ENCODE measurements at places on chromosomes 6 and 20. TPM values are rescaled to one million over a fixed set of nuclear protein-coding genes. Genes with fewer than 3 reads are reported as not detected.

SEMG2 gene
- total RNA-seq: not detected

VWA7 gene
- 2.0 TPM for total RNA-seq

GGTLC1 gene
- not detected for total RNA-seq

TGM2 gene
- 496 TPM for total RNA-seq

SRSF12 gene
- total RNA-seq: 1.5 TPM

AKAP12 gene
- total RNA-seq: 169 TPM

PXDC1 gene
- total RNA-seq: 18.9 TPM

C6orf132 gene
- 1.8 TPM for total RNA-seq

VSTM2L gene
- 10.5 TPM for total RNA-seq

RAET1L gene
- total RNA-seq: 0.40 TPM

CST5 gene
- total RNA-seq: not detected

CCND3 gene
- total RNA-seq: 189 TPM

ECT2L gene
- not detected for total RNA-seq

MTFR2 gene
- total RNA-seq: 12.8 TPM

DOK5 gene
- total RNA-seq: 0.05 TPM

EYA2 gene
- 3.3 TPM for total RNA-seq

PRRT1 gene
- total RNA-seq: 0.69 TPM

GNAS-AS1 gene
- not detected for total RNA-seq

TCF15 gene
- total RNA-seq: not detected

LTB gene
- total RNA-seq: 0.38 TPM

TREM2 gene
- total RNA-seq: not detected

TFAP2B gene
- total RNA-seq: not detected

ANKRD66 gene
- total RNA-seq: not detected

TAGAP gene
- not detected for total RNA-seq

GNL1 gene
- 33.8 TPM for total RNA-seq

PNPLA1 gene
- total RNA-seq: not detected

MLIP gene
- total RNA-seq: not detected

FOXC1 gene
- 9.5 TPM for total RNA-seq

NKAIN4 gene
- total RNA-seq: 9.4 TPM

TINAG gene
- not detected for total RNA-seq

PTGIS gene
- total RNA-seq: 0.09 TPM

OPN5 gene
- total RNA-seq: not detected

SYNDIG1 gene
- 2.3 TPM for total RNA-seq

DEFB118 gene
- total RNA-seq: not detected

MOG gene
- not detected for total RNA-seq

HMGCLL1 gene
- 0.12 TPM for total RNA-seq

LY6G6D gene
- total RNA-seq: not detected

HLA-DOA gene
- total RNA-seq: not detected

NEURL2 gene
- total RNA-seq: 1.5 TPM

GSTA2 gene
- 0.07 TPM for total RNA-seq

UCKL1 gene
- total RNA-seq: 34.0 TPM

ITPR3 gene
- 45.8 TPM for total RNA-seq

MANEA gene
- total RNA-seq: 3.7 TPM

STMN3 gene
- 9.6 TPM for total RNA-seq

KCNK5 gene
- 1.2 TPM for total RNA-seq

SLC12A5 gene
- total RNA-seq: 15.1 TPM

All from A549 treated with CORT108297 at 1 μM for 4 hours (cell line).